Colonic mucosa (tissue), 4 donors: ENCODE measurements at places on chromosomes 5 and 9. TPM values are rescaled to one million over a fixed set of nuclear protein-coding genes. Genes with fewer than 3 reads are reported as not detected.

GRCh38 chr9:113431191-113431590 lies 20.6 kb downstream of the C9orf43 start:
- no peak overlapping the region for H3K27ac ChIP-seq
- H3K4me1 ChIP-seq: no peaks in the 10 kb centered on the region
- H3K27me3 ChIP-seq: no peaks in the 10 kb centered on the region
- no peak overlapping the region for H3K4me3 ChIP-seq

DNA sequence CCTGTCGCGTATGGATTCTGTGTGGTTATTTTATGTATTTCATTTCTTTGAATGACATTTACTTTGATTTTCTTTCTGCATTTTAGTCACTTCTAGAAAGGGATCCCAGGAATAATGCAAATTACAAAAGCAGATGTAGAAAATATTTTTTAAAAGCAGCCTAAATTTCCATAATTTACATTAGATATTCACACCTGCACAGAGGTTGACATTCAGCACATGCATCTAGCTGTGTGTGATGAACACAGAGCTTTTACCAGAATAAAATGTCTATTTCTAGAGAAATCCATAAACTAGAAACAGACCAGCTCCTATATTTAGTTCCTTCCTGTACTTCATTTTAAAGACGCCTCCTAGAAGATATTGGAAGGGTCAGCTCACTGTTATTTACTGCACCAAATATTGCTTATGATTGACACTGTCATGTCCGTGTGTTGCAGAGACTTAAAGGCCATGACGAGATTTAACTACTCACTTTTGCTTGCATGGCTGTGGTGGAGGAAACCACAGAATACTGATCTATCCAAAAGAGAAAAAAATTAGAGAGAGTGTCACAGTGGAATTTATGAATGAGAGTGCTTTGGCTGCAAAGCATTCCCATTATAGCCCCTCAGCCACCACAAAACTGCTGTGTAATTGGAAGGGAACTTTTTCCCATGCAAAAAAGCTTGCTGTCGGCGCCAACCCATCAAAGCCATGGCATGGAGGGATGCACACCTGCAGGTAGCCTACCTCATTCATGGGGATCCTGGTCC lies 58.1 kb downstream of the EBF1 start:
- H3K27ac ChIP-seq: no peak overlapping the region
- no peaks in the 10 kb centered on the region for H3K36me3 ChIP-seq
- no peak overlapping the region for H3K4me3 ChIP-seq
- no peaks in the 10 kb centered on the region for H3K27me3 ChIP-seq
- no peaks in the 10 kb centered on the region for H3K4me1 ChIP-seq

GRCh38 chr5:83496626-83497025 lies 25.1 kb downstream of the VCAN start:
- no peak overlapping the region for H3K27ac ChIP-seq
- H3K36me3 ChIP-seq: no peaks in the 10 kb centered on the region
- DNase-seq: no peak
- H3K27me3 ChIP-seq: no peaks in the 10 kb centered on the region

DNA sequence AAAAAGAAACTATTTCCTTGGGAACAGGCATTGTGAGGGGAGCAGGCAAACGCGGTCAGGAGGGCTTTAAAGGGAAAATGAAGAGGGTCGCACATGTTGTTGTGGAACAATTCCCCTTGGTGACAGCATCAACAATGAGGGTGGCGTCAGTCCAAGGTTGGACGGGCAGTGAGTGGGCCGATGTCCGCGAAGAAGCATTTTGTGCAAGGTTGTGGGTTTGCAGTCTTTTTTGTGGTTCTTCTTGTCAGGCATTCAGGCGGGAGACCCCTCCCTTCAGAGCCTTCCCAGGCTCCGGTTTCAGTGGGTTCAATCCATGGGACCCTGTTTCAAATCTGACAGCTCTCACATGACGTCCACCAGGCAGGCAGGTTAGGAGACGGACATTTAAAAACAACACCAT lies 11.1 kb upstream of the SLC6A19 start:
- no peak overlapping the region for H3K27ac ChIP-seq
- no peak for DNase-seq
- H3K4me3 ChIP-seq: no peak overlapping the region
- H3K27me3 ChIP-seq: peaks cover 3% of the 10 kb centered on the region

DNA sequence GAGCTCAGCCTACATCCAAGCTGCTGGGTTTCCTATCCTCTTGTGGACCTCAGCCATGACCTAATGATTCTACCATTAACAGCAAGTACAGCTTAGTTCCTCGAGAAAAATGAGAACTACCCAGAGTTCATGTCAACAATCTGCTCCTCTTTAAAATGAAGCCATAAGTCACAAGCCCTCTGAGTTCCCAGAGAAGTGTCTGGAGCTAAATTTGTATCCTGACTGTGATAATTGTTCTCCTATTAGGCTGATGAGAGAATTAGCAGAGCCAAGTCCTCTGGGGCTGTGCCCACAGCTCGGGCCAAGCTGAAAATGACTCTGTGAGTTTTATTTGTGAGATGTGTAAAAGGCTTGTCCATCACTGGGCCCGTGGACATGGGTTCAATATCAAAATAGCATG lies 145.1 kb upstream of the SMIM23 start:
- no peaks in the 10 kb centered on the region for H3K36me3 ChIP-seq
- no peak overlapping the region for H3K4me3 ChIP-seq
- H3K4me1 ChIP-seq: no peaks in the 10 kb centered on the region
- H3K27me3 ChIP-seq: no peaks in the 10 kb centered on the region
- H3K27ac ChIP-seq: no peak overlapping the region

- H3K36me3 ChIP-seq: no peaks in the 10 kb centered on the region
- DNase-seq: no peak
Observed at GRCh38 chr5:10977011-10977410, 216.0 kb upstream of the DAP start.

- no peaks in the 10 kb centered on the region for H3K36me3 ChIP-seq
- peak overlapping the region; percentile 83 for H3K27ac ChIP-seq
- peak overlapping the region; percentile 65 for H3K4me3 ChIP-seq
- no peak for DNase-seq
- H3K27me3 ChIP-seq: no peaks in the 10 kb centered on the region
Observed at GRCh38 chr5:151222054-151222789, 1.7 kb downstream of the CCDC69 start.

GRCh38 chr5:95938347-95938746 lies 23.3 kb downstream of the ELL2 start:
- H3K36me3 ChIP-seq: no peaks in the 10 kb centered on the region
- no peak overlapping the region for H3K27ac ChIP-seq
- no peak for DNase-seq
- no peak overlapping the region for H3K4me3 ChIP-seq
- no peaks in the 10 kb centered on the region for H3K27me3 ChIP-seq

GRCh38 chr5:67234671-67235176 lies 38.1 kb upstream of the CD180 start:
- no peaks in the 10 kb centered on the region for H3K27me3 ChIP-seq
- no peaks in the 10 kb centered on the region for H3K36me3 ChIP-seq
- peaks cover 4% of the 10 kb centered on the region for H3K4me1 ChIP-seq
- peak; percentile 38 for DNase-seq

- no peak overlapping the region for H3K4me3 ChIP-seq
- no peak for DNase-seq
- H3K36me3 ChIP-seq: no peaks in the 10 kb centered on the region
- H3K27ac ChIP-seq: no peak overlapping the region
- H3K27me3 ChIP-seq: peaks cover 51% of the 10 kb centered on the region
Observed at GRCh38 chr9:126663661-126664072, 49.9 kb downstream of the LMX1B start.

GRCh38 chr5:88419931-88420330 lies 151.3 kb upstream of the TMEM161B start:
- no peaks in the 10 kb centered on the region for H3K27me3 ChIP-seq
- H3K27ac ChIP-seq: no peak overlapping the region

DNA sequence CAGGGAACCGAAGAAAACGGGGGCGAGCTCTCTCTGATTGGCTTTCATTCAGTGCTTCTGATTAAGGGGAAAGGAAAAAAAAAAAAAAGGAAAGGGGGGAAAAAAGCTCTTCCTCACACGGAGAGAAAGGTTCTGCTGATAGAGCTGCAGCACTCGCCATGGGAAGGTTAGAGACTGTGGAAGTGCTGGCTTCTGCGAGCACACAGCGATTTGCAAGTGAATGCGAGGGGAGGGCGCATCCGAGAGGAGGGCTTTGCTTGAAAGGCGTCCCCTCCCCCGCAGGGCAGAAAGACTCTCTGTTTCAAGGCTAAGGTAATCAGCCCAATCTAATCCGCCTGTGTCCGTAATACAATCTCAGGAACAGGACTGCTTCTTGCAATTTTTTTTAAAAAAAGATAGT lies at the start of gene CDH10:
Gene CDH10, minus strand, starts transcription at position 218 of the 400 bp plus-strand sequence. CDS start 51,488 bp downstream, outside the sequence.
- no peaks in the 10 kb centered on the region for H3K27me3 ChIP-seq
- H3K27ac ChIP-seq: no peak within 1 kb of the TSS
- no peak for DNase-seq
- no peaks in the 10 kb centered on the region for H3K36me3 ChIP-seq
- H3K4me3 ChIP-seq: no peak within 1 kb of the TSS

- no peak overlapping the region for H3K27ac ChIP-seq
- H3K27me3 ChIP-seq: no peaks in the 10 kb centered on the region
- no peaks in the 10 kb centered on the region for H3K36me3 ChIP-seq
- no peak for DNase-seq
- no peaks in the 10 kb centered on the region for H3K4me1 ChIP-seq
- no peak overlapping the region for H3K4me3 ChIP-seq
Observed at GRCh38 chr5:159056201-159056600, 43.5 kb downstream of the EBF1 start.

Gene INSL4
- total RNA-seq: not detected

Gene PCDHGB7
- 2.5 TPM for total RNA-seq

Gene RETREG1
- 56.8 TPM for total RNA-seq

Gene PDE6A
- 2.7 TPM for total RNA-seq

Gene PPP2R2B
- 0.35 TPM for total RNA-seq

Gene FOXD1
- total RNA-seq: 0.17 TPM

Gene CDX1
- total RNA-seq: 498 TPM
